Kidney glomerular epithelial cell (primary cell): ENCODE measurements at places on chromosomes 5 and 9.

- DNase-seq = no peak
Observed at GRCh38 chr9:134536931-134537330, 104.7 kb upstream of the COL5A1 start.

DNA sequence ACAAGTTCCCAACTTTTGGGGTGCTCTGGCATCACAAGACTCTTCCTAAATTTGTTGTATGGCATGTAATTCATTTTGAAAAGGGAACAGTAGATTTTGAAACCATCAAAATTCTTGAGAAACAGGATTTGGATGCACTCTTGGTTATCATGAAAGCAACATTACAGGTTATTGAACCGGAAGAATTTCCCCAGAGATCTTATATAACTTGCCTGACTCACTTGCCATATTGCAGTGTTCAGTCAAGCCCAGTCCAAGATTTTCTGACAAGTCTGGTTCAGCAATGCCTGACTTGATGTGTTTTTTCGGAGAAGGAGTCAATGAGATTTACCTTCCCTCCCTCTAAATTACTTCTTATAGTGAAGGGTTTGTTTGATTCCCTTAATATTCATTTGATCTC is 32.0 kb downstream of the SMIM15 start:
- no peak for DNase-seq

- no peak for DNase-seq
Observed at GRCh38 chr5:91119217-91119616, 263.9 kb downstream of the ARRDC3 start.

- no peak for DNase-seq
Observed at GRCh38 chr9:133483611-133484010, 4.7 kb upstream of the SLC2A6 start.

DNA sequence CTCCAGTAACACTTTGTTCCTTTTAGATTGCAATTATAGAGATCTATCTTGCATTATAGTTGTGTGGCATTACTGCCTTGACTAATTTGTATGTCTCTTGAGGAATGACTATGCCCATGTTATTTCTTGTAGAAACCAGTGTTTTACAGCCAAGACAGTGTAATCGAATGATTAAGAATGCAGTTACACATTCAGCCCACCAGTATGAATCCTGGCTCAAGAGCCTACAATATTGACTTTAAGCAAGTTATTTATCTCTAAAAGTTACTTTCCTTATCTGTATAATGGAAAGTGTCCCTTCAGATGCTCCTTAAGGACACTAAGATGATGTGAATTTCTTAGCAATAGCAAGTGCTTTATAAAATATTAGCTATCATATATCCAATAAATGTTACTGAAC is 9.7 kb upstream of the SNX24 start:
- DNase-seq = no peak

DNA sequence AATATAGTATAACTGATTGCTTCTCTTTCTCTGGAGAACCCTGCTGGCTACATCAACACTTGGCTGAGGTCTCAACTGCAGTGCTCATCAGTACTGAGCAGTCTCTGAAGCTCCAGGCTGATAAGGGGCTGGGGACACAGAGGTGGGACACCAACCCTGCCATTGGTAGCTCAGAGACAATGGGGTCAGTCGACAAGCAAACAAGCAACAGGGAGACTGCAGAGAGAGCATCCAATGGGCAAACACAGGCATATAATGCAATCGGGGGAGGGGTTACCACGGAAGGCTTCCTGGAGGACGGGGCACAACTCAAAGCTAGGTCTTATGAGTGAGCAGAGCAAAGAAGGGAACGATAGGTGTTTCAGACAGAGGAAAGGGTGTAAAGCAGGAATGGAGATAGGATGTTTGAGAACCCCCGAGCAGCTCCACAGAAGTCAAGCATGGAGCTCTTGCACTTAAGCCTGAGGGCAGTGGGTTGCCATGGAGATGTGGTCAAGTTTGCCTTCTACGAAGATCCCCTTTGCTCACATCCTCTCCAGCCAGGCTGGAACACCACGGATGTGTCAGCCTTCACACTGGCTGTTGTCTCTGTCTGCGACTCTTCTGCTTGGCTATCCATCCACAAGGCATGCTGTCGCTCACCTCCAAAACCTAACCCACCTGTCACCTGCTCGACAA is 21.5 kb upstream of the AKNA start:
- DNase-seq = no peak

DNA sequence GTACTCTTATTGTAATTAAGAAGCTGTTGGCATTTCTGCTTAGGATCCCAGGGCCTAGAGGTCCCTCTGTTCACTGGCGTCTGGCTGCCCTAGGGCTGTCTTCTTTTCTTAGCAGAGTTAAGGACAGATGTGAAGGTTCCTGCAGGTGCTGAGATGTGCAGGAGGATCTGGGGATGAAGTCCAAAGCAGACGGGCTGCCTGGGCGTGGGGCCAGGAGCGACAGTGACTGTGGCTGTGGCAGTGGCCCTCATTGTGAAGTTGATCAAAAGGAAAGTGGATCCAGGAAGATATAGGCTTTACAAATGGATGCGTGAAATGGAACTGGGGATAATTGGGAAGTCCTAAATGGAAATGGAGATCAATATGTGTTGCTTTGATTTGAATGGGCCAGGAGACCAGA is 19.1 kb upstream of the SH3PXD2B start:
- DNase-seq = no peak

- peak; percentile 93 for DNase-seq
Observed at GRCh38 chr9:70419556-70420440, 5.3 kb upstream of the KLF9 start.

DNA sequence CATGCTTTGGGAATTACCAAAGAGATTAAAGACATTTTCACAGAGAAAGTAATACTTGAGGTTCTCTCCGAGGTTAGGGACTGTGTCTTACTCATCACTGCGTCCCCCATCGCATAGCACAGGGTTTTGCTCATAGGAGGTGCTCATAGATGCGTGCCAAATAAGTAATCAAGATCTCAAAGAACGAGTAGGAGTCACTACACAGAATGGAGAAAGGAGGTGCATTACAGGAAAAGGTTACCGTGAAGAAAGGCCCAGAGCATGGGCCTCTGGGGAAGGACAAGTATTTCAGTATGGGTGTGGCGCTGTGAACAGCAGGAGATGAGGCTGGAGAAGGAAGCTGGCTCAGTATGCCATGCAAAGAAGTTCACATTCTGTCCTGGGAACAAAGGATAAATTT is 182.4 kb downstream of the ACTL7B start:
- DNase-seq = no peak

DNA sequence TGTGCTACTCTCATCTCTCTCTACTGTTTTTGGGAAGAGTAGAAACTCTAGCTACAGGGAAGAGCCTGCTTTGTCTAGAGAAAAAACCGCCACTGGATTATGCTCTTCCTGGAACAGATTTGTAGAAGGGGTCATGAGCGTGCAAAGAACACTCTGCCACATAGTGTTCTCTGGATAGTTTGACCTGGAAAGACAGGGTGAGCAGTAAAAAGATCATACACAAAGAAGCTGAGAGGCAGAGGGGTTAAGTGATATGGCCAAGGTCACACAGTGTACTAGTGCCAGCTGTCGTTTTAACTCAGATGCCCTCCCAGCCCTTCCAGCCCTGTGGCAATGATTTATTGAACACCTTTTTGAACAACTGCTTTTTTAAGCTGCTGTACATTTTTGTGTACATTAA is 182.2 kb downstream of the NNT start:
- DNase-seq = no peak

GRCh38 chr5:57085306-57086081 is 88.4 kb upstream of the GPBP1 start:
- DNase-seq = no peak

DNA sequence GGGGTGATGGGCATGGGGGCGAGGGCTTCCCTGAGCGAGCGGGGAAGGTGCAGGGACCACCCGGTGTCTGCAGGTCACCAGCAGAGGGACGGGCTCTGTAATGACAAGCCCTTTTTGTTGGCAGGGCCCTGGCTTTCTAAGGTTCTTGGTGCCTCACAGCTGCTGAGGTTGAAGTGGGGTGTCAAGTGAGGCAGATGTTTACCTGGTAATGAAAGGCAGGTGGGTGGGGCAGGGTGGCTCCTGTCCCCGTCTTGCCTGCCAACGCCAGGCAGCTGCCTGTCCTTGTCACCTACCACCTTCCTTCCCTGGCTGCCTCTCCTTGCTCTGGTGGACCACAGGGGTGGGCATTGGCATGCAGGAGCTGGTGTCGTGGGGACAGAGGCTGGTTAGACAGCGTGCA is 41.0 kb upstream of the SEMA4D start:
- no peak for DNase-seq

GRCh38 chr9:100213730-100214477 is 114.9 kb downstream of the INVS start:
- peak; percentile 82 for DNase-seq

DNA sequence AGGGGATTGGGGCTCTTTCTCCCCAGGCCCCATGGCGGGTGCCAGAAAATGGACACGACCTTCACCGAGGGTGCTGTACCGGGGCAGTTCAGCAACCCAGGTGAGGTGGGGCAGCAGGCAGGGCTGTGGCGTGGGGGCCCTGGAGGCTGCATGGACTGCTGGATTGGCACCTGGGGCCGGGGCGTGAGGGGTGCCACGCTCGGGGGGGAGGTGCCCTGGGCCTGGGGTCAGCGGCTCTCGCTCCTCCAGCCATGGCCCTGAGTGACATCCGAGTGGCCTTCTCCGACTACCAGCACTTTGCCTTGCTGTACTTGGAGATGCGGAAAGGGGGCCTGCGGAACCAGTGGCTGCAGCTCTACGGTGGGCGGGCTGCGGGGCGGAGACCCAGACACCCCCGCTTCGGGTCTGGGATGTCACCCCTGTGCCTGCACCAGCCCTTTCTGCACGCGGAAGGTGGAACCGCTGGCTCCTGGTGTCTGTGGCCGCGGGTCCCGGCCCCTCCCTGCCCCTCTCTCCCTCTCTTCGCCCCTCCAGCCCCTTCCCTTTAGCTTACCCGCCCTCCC is 1.8 kb downstream of the LCNL1 start:
- no peak for DNase-seq

- DNase-seq = no peak
Observed at GRCh38 chr5:2522372-2522771, 229.1 kb downstream of the IRX2 start.

- DNase-seq = no peak
Observed at GRCh38 chr5:40585537-40586267, 94.0 kb upstream of the PTGER4 start.

- no peak for DNase-seq
Observed at GRCh38 chr5:87403899-87404298, 8.8 kb downstream of the CCNH start.

DNA sequence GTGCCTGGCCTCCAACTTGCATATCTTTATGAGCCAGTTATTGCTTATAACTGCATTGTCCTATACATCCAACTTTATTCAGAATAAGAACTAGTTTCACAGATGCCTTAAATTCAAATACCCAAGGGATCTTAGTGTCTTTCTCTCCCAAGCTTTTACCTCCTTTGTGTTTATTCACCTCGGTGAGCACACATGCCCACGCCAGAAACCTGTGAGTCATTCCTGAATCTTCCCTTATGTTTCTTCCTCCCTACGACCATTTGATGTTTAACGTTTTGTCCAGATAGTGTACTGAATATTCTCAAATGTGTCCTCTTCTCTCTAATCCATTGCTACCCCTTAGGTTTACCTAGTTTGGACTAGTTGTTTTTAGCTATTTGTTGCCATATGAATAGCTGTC is 55.5 kb upstream of the MEGF10 start:
- peak; percentile 14 for DNase-seq

GRCh38 chr9:122033775-122034373 is 59.2 kb downstream of the TTLL11 start:
- DNase-seq = no peak

DNA sequence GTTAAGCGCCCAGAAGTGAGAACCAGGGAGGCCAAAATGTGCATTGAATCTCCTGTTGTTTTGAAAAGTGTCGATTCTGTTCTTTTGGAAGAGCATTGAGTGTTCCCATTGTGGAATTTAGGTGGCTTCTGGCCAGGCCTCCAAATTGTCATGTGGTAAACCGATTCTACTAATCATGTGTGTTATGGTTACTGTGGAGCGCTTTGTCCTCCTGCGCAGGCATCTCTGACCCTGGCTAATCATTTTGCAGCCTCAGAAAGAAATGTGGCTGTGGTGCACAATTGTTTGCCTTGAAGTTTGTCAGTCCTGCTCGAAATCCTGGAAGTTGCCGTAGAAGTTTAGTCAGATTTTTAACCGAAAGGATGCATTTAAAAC is 121.3 kb downstream of the RASGRF2 start:
- no peak for DNase-seq
